ENCODE measurements at places on chromosomes 2 and 18.

DNA sequence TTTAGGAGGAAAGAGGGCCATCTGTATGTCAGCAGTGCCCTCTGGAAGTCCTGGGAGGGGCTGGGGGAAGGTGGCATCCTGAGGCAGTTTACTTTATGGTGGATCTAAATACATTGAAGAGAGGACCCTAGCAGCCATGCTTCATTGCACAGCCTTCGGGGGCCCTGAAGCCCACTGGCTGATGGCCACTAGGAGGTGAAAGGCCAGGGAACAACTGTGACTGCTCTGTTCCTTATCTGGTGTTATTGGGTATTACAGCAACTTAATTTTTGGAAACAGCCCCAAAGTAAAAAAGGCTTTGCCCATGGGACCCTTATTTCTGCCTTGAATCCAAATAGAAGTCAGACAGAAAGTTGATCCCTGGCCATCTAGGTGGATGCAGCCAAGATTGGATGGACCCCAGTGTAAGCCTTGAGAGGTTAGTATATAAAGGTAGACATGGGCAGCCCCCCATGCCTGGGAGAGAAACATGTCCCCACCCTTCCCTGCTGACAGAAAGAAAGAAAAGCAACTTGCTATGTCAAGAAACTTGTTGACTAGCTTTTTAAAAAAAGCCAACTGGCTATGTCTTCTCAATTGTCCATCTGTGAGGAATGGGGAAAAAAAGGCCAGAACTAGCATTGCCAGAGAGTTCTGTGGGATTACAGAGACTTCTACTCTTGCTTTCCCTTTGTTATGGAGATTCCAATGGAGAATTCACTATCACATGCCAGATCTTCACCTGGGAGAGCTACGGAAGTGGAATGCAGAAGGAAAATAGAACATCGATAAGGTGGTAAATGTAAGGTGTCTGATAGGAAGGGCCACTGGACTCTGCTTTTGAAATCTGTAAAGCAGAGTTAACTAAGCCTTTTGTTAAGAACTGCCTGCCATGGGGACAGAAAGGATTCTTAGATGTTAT, 58.6 kb upstream of the OSR1 start:
- no peak for DNase-seq

- no peak for DNase-seq
Observed at GRCh38 chr18:80200932-80201672, 46.2 kb downstream of the PARD6G start.

DNA sequence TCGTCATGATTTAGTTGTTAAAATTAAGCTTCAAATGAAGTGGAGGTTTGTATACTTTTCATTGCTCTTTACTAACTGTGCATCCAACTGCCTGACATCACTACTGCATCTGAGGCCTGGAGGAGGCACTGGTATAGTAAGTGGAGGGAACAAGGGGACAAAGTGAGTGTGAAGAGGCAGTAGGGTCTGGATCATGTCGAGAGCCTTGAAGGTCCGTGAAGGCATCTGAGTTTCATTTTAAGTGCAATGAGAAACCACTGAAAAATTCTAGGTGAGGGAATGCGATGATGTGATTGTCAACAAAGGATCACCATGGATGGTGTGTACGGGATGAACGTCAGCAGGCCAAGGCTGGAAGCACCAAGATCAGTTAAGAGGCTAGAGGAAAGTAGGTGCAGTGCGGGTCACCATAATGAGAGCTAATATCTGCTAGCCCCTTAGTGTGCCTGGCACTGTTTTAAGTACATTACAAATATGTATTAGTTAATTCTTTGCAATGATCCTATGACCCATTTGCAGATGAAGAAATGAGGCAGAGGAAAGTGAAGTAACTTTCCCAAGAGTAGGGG, 96.1 kb downstream of the CABYR start:
- no peak for DNase-seq

GRCh38 chr2:60317844-60318243, 235.6 kb downstream of the BCL11A start:
- DNase-seq, result no peak

DNA sequence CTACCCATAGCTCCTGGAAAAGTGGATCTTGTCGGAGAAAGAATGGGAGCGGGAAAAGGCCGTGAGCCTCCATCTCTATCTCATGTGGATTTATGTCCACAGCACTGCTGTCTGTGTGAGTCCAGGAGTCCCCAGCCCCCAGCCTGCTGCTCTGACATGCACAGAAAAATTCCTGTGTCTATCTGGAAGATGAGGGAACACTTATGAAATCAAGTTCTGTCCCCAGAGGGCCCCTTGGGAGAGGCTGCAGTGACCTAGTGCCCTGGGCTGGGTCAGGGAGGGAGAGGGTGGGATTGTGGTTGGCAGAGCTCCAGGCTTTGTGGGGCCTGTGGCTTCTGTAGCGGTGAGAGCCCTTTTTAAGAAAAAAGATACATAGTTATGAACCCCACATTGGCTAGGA, 37.6 kb downstream of the HJURP start:
- no peak for DNase-seq

- no peak for DNase-seq
Observed at GRCh38 chr2:12895017-12895416, 178.3 kb downstream of the TRIB2 start.
